ENCODE measurements at places on chromosomes 12 and 14. TPM values are rescaled to one million over a fixed set of nuclear protein-coding genes. Genes with fewer than 3 reads are reported as not detected.

DNA sequence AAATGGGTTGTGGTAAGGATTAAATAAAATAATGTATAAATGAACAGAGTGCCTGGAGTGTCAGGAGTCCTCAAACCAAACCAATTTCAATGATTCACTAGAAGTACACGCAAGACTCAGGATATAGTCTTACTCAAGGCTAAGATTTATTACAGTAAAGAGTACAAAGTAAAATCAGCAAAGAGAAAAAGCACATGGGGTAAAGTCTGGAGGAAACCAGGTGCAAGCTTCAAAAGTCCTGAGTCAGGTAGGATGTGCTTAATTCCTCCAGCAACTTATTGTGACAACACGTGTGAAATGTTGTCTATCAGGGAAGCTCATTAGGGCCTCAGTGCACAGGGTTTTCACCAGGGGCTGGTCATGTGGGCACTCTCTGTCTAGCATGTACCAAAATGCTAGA is 105.8 kb upstream of the NAP1L1 start:
- no peaks in the 10 kb centered on the region for H3K27me3 ChIP-seq
- no peak overlapping the region for H3K4me3 ChIP-seq
- H3K36me3 ChIP-seq: no peaks in the 10 kb centered on the region
- no peak for DNase-seq
- H3K4me1 ChIP-seq: no peaks in the 10 kb centered on the region
- no peak overlapping the region for H3K27ac ChIP-seq

DNA sequence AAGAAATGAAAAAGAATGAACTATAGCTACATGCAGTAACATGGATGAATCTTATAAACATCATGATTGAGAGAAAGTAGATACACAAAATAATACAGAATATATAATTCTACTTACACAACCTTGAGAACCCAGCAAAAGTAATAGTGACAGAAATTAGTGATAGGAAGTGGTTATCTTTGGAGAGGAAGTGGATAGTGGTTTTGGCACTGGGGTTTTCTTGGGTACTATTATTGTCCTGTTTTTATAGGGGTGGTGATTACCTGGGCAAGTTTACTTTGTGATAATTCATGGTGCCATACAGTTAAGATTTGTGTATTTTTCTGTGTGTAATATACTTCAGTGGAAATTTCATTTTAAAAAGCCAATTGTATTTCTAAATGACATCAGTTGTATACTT is 352.7 kb downstream of the AEBP2 start:
- DNase-seq: no peak
- H3K36me3 ChIP-seq: no peaks in the 10 kb centered on the region
- H3K4me3 ChIP-seq: no peak overlapping the region

- peaks cover 7% of the 10 kb centered on the region for H3K4me1 ChIP-seq
- DNase-seq: no peak
- H3K36me3 ChIP-seq: no peaks in the 10 kb centered on the region
- no peak overlapping the region for H3K4me3 ChIP-seq
These were observed 24.8 kb downstream of the CLECL1 start for GRCh38 chr12:9707864-9708808.

- no peaks in the 10 kb centered on the region for H3K27me3 ChIP-seq
- no peak overlapping the region for H3K4me3 ChIP-seq
- no peaks in the 10 kb centered on the region for H3K36me3 ChIP-seq
- peaks cover 9% of the 10 kb centered on the region for H3K4me1 ChIP-seq
- no peak for DNase-seq
These were observed 35.3 kb downstream of the KICS2 start for GRCh38 chr12:64186789-64187188.

- H3K36me3 ChIP-seq: no peaks in the 10 kb centered on the region
- no peak for DNase-seq
- no peak overlapping the region for H3K4me3 ChIP-seq
- no peaks in the 10 kb centered on the region for H3K4me1 ChIP-seq
- H3K27ac ChIP-seq: no peak overlapping the region
- H3K27me3 ChIP-seq: no peaks in the 10 kb centered on the region
These were observed 1010.1 kb upstream of the FLRT2 start for GRCh38 chr14:84519836-84520235.

DNA sequence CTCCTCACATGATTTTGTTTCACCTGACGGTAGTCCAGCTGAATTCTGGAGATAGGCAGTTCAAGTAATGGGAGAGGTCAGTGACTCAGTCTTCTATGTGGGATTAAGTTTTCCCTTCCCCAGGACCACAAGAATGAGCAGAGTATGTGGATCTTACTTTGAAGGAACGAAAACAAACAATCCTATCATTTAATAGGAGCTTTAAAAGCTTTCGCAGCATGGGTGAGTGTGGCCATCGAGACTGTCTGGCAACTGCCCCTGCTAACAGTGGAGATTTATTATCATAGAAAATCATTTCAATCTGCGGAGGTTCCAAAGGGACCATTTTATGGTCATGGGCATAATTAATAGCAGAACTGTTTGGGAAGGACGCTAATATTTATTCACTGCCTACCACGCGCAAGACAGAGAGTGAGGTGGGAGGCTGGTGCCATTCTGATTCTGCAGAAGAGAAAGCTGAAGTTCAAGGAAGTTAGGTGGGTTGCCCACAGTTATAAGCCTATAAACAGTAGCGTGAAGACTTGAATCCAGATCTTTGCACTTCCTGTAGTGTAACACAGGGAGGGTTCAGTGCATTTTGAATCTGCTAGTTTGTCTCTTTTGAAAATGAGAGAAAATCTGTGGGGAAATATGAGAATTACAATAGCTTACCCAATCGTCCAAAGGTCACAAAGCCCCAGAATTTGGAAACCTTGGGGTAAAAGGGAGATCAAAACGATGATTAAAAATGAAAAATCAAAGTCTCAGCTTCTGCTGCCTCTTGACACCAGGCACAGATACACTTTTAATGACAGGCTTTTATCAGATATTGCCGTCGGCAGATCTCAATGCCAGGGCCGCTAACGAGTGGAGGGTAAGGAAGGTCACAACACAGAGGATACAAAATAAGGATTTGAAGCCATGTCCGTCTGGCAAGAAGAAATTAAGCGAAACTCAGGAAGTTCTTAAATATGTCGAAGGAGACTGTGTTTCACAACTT is 209.6 kb downstream of the CRADD start:
- no peaks in the 10 kb centered on the region for H3K4me1 ChIP-seq
- peak; percentile 39 for DNase-seq
- H3K27ac ChIP-seq: no peak overlapping the region
- H3K36me3 ChIP-seq: no peaks in the 10 kb centered on the region

- H3K4me1 ChIP-seq: peaks cover 67% of the 10 kb centered on the region
- DNase-seq: no peak
- H3K4me3 ChIP-seq: no peak overlapping the region
- peak overlapping the region; percentile 73 for H3K27ac ChIP-seq
These were observed 139.8 kb downstream of the ANO6 start for GRCh38 chr12:45355730-45356129.

GRCh38 chr12:16506394-16506793 is 99.6 kb downstream of the LMO3 start:
- DNase-seq: no peak
- H3K36me3 ChIP-seq: no peaks in the 10 kb centered on the region
- no peak overlapping the region for H3K4me3 ChIP-seq
- H3K4me1 ChIP-seq: no peaks in the 10 kb centered on the region
- no peaks in the 10 kb centered on the region for H3K27me3 ChIP-seq

GRCh38 chr12:44873898-44874297 is 2.2 kb downstream of the NELL2 start:
- no peak for DNase-seq
- no peaks in the 10 kb centered on the region for H3K36me3 ChIP-seq
- peaks cover 16% of the 10 kb centered on the region for H3K4me1 ChIP-seq

GRCh38 chr14:90962505-90963109 is 97.8 kb downstream of the RPS6KA5 start:
- H3K4me3 ChIP-seq: no peak overlapping the region
- H3K36me3 ChIP-seq: no peaks in the 10 kb centered on the region
- DNase-seq: no peak
- H3K4me1 ChIP-seq: peaks cover 11% of the 10 kb centered on the region

DNA sequence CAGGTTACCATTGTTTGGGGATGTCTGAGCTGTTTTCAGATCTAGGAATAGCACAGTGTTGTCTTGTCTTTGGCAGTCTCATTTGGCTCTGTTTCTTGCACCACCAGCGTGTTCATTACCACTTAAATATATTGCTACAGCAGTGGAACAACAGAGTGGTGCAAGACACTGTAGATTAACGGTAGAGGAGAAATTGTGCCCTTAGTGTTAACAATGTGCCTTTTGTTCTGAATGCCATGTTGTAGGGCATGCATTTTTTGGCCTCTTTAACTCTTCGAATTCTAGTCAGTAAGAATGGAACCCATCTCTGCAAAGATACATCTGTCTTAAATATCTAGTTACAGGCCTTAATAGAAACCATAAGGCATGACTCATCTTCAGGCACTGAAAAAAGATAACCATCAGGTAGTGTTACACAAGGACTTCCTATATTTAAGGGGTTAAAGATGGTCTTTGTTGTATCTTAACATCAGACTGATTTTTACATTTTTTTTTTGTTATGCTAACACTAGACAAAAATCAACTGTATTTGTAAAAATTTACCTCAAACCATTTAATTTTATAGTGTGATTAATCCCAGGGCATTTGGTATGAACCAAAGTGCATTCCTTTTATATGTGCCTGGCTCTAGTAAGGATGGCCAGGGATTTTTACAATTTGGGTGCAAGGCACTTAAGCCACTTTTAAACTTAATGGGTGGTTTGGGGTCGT is 12.9 kb downstream of the DYRK2 start:
- peaks cover 87% of the 10 kb centered on the region for H3K4me1 ChIP-seq
- peaks cover 21% of the 10 kb centered on the region for H3K36me3 ChIP-seq
- H3K27me3 ChIP-seq: no peaks in the 10 kb centered on the region

DNA sequence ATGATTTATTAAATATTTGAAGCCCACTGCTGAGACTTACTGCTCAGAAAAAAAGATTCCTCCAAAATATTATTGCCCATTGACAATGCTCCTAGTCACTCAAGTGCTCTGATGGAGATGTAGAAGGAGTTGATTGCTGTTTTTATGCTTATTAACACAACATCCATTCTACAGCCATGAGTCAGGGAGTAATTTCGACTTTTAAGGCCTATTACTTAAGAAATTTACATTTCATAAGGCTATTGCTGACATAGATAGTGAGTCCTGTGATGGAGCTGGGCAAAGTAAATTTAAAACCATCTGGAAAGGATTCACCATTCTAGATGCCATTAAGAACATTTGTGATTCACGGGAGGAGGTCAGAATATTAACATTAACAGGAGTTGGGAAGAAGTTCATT is 5.2 kb downstream of the KCNJ8 start:
- H3K36me3 ChIP-seq: peaks cover 26% of the 10 kb centered on the region
- H3K27ac ChIP-seq: no peak overlapping the region
- no peak for DNase-seq
- H3K4me1 ChIP-seq: peaks cover 31% of the 10 kb centered on the region

DNA sequence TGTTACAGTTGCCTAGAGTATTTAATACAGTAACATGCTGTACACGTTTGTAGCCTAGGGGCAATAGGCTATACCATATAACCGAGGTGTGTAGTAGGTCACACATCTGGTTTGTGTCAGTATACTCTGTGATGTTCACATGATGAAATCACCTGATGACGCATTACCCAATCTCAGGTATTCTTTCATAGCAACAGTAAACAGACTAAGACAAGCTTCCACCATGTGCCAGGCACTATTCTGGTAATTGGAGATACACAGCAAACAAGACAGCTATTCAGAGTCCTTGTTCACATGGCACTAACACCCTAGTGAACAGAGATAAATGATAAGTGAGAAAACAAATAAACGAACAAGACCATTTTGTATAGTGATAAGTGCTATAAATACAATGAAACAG is 3.8 kb upstream of the PDE3A start:
- no peaks in the 10 kb centered on the region for H3K36me3 ChIP-seq
- DNase-seq: no peak
- H3K4me1 ChIP-seq: peaks cover 8% of the 10 kb centered on the region
- no peaks in the 10 kb centered on the region for H3K27me3 ChIP-seq
- H3K4me3 ChIP-seq: no peak overlapping the region

DNA sequence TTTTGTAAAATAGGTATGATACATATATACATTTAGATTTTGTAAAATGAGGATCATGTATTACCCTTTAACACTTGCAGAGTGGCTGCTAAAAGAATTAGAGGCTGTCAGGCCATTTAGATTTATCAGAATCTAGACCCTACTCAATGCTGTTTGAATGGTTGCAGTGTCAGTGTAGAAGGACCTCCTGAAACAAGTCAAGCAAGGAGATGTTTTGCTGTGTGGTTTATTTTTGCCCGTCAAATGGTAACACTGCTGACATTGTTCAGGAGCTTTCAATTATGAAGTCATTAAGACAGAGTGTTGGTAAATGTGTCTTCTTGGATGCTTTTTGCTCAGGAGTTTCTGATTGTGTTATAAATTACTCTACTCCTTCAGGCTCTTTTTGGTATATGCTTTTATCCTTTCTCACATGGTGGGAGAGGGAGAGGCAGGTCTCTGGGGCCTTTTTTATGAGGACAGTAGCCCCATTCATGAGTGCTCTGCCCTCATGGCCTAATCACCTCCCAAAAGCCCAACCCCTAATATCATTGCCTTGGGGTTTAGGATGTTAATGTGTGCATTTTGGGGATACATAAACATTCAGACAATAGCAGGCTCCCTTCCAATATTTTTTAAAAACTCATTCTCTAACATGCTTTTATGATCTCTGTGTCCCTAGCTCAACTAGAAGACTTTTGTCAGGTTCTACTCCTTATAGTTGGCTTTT is 16.5 kb downstream of the EID3 start:
- no peaks in the 10 kb centered on the region for H3K27me3 ChIP-seq
- peaks cover 92% of the 10 kb centered on the region for H3K36me3 ChIP-seq
- H3K4me3 ChIP-seq: no peak overlapping the region
- no peak for DNase-seq
- H3K27ac ChIP-seq: no peak overlapping the region

DNA sequence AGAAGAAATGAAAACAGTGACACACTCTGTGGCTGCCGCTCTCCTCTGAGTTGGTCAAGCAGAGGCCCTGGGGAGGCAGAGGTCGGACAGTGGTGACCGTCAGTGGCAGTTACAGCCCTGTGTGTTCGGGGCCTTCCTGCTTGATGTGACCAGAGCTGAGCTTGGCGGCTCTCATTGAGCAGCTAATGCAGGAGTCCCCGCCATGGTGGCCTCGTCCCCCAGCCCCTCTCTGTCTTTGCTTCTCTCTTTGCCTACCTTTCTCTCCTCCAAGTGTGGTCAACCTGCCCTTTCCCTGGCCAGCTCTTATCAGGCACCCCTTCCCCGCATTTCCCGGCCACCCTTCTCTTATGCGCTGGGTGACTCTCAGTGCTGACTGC is 362.8 kb downstream of the CACNA1C start:
- H3K4me3 ChIP-seq: no peak overlapping the region
- peaks cover 23% of the 10 kb centered on the region for H3K4me1 ChIP-seq
- H3K27me3 ChIP-seq: no peaks in the 10 kb centered on the region
- H3K27ac ChIP-seq: no peak overlapping the region
- DNase-seq: no peak
- H3K36me3 ChIP-seq: no peaks in the 10 kb centered on the region

Gene MYF5
- not detected for total RNA-seq

Gene ZFYVE21
- total RNA-seq: 180 TPM

Gene GLIPR1
- 18.3 TPM for total RNA-seq

Gene FAM90A1
- total RNA-seq: not detected

Gene CCDC88C
- 6.0 TPM for total RNA-seq

Gene CCNK
- total RNA-seq: 10.4 TPM

Gene MYL6
- 6,515 TPM for total RNA-seq

Gene CD163L1
- 1.8 TPM for total RNA-seq

Gene ACACB
- 134 TPM for total RNA-seq

Gene ASPG
- total RNA-seq: 0.33 TPM

Gene PCED1B
- 0.92 TPM for total RNA-seq

Gene SLC2A14
- 0.29 TPM for total RNA-seq

Gene MMP17
- total RNA-seq: 5.8 TPM
